Activated CD4-positive, alpha-beta T cell treated with anti-CD3 and anti-CD28 coated beads, Interleukin-2, amount 50 U/mL, for 24 hours (primary cell): ENCODE measurements at places on chromosomes 3 and 15.

- no peak for DNase-seq
Observed at GRCh38 chr3:31189971-31190370, 295.5 kb upstream of the GADL1 start.

GRCh38 chr15:67884009-67884408, 44.2 kb upstream of the RNU6-1 start:
- DNase-seq, result no peak

GRCh38 chr3:25156626-25157025, 271.4 kb upstream of the RARB start:
- no peak for DNase-seq

- DNase-seq, result no peak
Observed at GRCh38 chr3:95387242-95388021, 1324.6 kb downstream of the NSUN3 start.

DNA sequence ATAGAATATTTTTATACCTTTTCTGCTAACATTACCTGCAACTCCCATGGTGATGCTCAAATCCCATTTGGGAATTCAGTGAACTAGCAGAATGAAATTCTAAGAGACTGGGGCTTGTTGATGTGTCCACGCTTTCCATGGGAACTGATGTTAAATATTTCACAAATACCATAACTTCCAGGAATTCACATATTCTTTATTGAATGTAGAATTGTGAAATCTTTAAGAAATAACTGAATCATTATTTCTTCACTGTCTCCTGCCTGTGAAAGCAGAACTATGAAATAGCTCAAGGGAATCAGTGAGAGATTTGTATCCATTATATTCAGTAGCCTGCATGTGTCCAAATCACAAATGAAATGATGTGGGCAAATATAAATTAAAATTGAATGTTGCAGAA, 130.8 kb downstream of the SERPINI1 start:
- no peak for DNase-seq

- DNase-seq, result no peak
Observed at GRCh38 chr3:150419959-150420358, 11.9 kb downstream of the TSC22D2 start.

GRCh38 chr15:65963911-65964482, 94.7 kb downstream of the RAB11A start:
- DNase-seq, result no peak

DNA sequence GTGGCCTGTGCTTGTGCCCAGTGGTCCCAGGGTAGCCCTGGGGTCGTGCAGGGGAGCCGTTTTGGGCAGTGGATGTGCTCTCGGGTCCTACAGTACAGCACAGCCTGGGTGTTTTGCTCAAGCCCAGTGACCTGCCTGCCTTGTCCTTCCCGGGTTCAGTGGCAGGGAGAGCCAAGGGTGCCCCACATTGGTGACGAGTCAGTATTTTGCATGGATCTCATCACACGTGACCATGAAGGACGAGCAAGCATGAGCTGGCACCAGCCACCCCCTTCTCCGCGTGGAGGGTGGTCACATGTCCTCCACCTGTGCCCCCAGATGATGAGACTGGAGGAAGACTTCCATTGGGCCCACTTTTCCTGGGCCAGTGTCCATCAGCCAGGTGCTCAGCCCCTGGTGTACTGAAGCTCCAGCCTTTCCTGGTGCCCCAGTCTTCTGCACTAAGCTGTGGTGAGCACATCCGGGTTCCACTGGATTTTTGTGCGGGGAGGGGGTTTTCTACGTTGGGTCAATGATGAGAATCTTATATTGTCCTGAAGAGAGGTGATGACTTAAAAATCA, 197.5 kb downstream of the UBE3A start:
- no peak for DNase-seq

DNA sequence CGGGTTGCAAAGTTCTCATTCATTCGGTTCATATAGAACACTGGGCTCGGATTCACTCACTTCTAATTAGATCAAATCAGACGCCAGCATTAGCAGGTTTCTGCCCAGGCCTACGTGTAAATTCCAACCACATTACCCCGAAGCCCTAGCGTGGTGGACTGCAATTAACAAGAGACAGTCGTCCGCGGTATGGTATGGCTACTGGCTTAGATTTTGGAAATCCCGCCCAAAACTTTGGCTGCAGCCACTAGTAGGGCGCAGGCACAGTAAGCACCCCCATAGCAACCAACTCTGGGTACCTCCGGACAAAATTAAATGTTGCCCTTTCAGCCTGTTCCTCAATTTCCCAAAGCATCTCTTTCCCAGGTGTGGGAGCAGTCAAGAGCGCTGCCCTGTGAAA, 771 bp downstream of the RARRES1 start:
- no peak for DNase-seq

GRCh38 chr3:143972155-143972504, 507 bp downstream of the DIPK2A start:
- DNase-seq, result no peak

DNA sequence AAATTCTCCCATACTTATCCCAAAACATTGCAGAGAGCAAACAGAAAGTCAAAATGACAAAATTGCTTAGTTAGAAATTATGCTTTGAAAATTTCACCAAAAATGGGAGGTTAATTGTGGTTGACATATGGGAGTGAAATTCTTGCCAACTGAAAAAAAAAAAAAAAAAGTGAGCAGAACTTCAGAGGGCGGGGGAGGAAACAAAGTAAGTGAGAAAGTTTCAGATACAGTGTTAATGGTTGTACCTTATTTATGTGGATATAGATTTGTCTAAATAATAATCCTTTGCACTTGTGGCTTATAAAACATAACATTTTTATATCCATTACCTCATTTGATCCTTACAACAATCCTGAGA, 91.5 kb upstream of the RAP2B start:
- DNase-seq, result no peak

- DNase-seq, result no peak
Observed at GRCh38 chr15:35290301-35290721, 205.2 kb upstream of the NANOGP8 start.

DNA sequence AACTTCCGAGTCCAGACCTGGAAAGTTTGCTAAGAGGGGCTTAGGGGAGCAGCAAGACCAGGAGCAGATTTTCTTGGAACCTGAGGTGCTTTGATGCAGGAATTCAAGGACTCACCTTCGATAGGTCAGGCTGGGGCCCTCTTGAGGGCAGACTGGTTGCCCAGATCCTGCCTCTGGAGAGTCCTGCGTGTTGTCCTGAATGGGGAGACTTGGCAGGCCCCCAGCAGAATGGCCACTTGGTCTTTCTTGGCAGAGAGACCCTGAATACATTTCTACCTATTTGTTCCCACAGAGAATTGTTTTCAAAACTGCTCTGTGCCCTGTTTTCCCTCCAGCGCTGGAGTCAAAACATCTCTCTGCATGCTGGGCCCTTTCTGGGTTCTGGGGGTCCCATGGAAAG, 4.2 kb downstream of the KLF13 start:
- DNase-seq, result no peak

- peak; percentile 21 for DNase-seq
Observed at GRCh38 chr3:56918111-56918568, 116.4 kb upstream of the ARHGEF3 start.

GRCh38 chr15:70289191-70289955, 191.7 kb upstream of the TLE3 start:
- no peak for DNase-seq

GRCh38 chr3:134328147-134328591, 46.1 kb downstream of the AMOTL2 start:
- DNase-seq, result no peak

- no peak for DNase-seq
Observed at GRCh38 chr3:9627901-9628633, 21.2 kb upstream of the MTMR14 start.

- no peak for DNase-seq
Observed at GRCh38 chr3:127652246-127652995, 20.3 kb upstream of the ABTB1 start.

DNA sequence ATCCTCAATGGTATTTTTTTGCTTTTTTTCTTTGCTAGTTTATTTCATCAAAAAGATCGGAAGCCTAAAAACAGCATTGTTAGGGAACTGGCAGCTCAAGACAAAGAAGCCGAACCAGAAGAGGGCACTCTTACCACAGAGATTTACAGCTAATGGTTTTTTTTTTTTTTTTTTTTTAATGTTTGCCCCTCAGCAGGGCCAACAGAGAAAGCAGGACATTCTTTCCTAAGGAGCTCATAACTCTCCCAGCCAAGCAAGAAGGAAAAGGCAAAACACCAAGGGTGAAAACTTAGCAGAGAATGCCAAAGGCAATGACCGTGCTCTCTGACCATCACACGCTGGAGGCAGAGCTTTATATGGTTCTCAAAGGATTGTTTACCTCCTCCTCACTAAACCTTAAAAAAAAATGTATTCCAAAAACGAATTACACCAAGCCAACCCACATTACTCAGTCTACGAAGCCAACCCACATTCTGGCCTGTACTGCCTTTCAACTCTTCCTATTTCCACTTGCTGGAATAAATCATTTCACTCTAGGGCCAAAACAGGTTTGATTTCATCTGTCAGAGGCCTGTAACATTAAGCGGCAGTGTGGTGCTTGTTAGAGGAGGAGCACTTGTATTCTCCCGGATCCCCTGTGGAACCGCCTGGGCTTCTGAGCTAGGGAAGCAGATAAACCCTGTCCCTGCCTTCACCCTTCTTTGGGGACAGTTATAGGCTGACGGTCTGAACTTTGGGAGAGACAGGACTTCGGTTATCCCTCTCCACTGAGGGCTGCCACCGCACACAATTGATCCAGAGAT, 35.6 kb upstream of the GYG1 start:
- DNase-seq, result peak; percentile 4

DNA sequence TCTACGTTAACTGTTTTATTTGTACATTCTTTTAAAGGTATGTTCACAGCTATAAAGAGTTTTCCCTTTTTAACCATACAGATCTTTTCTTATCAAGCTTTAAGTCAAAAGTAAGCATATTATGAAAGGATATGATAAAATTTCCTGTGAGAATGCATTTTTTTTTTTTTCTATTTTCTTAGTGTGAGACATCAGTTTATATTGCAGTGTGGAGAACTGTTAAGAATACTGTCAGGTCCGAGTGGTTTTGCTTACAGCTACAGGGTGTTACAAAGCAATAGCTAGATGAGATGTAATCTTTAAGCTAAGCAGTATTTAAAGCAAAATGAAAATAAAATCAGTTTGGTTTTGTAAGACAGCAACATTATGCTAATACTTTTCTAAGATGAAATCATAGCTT, 133.2 kb downstream of the SLC25A26 start:
- DNase-seq, result no peak

- DNase-seq, result no peak
Observed at GRCh38 chr3:188646592-188646991, 492.6 kb downstream of the LPP start.

- DNase-seq, result no peak
Observed at GRCh38 chr15:80816936-80817335, 37.8 kb downstream of the CEMIP start.

GRCh38 chr3:58102976-58103451, 94.8 kb downstream of the FLNB start:
- no peak for DNase-seq

DNA sequence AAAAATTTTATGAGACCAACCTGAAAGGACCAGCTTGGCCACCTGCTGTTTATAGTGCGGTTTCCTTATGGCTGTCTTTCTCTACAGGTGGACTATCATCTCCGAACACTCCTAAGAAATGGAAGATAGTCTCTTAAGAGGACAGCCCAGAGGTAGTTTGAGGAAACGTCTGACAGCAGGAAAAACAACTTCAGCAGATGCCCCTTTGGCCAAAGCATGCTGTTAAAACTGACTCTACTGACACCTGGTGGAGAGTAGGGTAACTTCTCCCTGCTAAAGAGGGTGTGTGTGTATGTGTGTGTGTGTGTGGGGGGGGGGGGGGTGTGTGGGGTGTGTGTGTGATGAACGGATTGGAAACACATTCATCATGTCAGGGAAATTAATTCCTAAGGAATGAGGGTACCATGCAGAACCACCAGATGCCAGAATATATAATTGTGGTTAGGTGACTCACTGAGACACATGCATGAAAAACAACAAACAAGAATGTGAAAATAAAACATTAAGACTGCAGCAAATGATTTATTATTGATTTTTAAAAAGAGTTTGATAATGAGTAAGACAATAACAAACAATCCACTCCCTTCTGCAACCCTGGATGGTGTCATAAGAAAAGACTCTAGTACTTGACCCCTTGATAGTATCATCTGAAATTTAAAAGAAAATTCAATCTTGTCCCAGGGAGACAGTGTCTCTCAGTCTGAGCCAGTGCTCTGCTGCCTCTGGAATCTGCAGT, 256.5 kb downstream of the THRB start:
- DNase-seq, result peak; percentile 12

DNA sequence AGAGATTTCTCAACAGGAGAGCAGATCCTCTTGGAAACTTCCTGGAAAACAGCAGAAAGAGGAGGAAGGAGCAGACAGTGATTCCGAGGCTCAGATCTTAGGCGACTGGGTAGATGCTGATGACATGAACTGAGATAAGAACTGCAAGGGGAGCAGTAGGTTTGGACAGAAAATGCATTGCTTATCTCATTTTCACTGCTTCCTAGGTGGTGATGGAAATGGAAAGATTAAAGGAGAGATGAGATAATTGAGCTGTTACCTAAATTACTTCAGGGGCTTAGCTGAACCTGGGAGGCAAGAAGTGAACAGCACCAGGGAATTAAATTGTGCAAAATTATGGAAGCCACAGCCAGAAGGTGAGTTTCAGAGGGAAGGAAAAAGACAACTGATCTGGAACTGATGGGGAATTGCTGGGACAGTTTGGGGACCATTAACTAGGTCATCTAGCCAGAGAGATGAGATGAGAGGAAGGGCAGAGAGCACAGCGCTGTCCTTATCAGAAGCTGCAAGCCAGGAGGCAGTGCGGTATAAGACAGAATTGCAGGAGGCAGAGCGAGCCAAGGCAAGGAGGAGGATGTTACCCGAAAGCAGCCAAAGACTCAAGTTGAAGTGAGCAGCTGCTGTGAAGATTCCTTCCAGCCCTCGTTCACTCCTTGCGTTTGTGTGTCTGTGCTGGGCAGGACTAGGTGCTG, 140.4 kb downstream of the SRGAP3 start:
- no peak for DNase-seq

GRCh38 chr3:146921693-146922092, 316.5 kb upstream of the PLSCR5 start:
- no peak for DNase-seq

- no peak for DNase-seq
Observed at GRCh38 chr3:119592861-119593260, 4.8 kb upstream of the PLA1A start.

DNA sequence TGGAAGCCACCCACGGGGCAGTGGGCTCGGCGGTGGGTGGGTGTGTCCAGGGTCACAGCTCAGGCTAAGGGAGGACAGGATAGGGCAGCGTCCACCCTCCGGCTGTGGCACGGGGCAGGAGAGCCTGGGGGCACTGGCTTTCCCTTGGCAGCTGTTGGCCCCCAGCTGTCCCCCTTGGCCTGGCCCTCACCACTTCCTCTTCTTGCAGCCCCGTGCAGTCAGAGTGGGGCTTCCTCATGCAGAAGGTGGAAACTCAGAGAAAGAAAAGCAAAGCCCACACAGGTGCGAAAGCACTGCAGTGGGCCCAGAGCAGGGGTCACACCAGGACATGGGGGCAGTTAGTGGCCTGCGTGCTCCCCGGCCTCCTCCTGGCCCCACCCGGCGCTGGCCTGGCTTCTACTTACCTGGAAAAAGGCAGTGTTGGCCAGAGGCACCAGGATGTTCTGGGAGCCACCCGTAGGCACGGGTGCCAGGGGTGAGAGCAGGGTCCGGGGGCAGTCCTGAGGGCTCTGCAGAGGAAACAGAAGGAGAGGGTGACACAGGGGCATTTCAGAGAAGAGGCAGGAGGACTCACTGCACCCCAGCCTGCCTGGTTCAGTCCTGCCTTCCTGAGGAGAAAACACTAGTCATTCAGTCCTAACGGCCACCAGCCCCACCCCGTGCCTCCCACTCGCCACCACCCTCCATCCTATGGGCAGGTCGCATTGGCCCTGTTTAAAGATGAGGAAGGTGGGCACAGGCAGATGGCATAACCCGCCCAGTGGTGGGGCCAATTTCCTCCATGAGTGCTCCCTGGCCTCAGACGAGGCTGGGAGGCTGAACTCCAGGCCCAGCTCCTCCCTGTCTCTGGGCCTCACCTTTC, 28.3 kb downstream of the PLXND1 start:
- DNase-seq, result no peak
